Iris pigment epithelial cell (primary cell): ENCODE measurements at places on chromosomes 6 and 20.

DNA sequence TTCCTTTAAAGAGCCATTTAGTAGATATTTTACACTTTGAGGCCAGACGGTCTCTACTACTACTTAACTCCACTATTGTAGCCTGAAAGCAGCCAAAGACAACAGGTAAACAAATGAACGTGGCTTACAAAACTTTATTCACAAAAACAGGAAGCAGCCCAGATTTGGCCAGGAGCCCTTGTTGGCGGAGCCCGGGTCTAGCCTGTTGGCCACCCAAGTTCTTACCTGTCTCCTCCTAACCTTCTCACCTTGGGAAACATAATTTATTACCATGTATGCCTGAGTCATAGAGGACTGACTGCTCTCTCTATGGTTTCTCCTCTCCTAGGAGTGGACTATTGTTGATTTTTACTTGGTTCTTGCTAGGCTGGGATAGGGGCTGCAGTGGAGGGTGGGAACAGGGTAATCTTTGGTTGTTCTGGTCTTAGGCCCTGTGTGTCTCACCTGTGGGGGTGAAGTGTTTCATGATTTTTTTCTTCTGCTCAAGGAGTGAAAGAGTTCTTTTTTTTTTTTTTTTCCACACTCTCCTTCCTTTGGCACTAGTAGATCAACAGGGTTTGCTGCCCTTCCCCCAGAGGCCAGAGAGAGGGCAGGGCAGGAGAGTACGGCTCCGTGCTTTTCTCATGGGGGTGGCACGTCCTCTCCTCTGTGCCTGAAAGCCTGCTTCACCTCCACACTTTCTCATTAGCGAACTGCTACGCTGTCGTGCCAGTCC lies 90.0 kb downstream of the RPP40 start:
- no peak for DNase-seq

DNA sequence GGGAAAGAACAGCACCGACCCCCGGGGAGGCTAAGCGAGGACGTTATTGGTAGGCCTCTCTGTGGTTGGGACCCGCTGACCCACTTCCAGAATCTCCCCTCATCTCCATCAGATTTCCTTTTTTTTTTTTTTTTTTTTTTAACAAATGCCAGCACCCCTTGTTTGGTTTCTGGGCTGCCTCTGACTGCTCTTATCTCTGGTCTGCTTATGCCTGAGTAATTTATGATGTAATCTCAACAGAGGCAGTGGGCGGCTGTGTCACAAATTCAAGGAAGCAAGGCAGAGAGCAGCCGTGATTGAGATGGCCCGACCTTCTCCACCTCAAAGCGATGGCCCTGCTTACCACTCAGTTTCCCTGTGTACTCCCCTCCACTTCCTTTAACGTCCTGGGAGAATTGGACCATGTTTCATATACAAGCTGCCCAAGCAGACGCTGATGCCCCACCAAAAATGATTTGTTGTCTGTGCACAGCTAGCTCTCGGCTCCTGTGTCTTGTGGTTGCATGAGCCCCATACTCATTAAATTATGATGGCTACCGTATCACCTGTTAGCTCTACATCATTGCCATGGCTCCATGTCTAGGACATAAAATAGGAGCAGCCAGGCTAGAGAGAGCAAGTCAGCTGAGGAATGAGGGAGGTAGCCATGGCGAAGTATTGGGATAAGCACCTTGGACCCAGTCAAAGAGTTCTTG lies 98.1 kb downstream of the ZNF217 start:
- peak; percentile 5 for DNase-seq

- no peak for DNase-seq
Measured at GRCh38 chr6:145621776-145622175, 113.5 kb downstream of the EPM2A start.

DNA sequence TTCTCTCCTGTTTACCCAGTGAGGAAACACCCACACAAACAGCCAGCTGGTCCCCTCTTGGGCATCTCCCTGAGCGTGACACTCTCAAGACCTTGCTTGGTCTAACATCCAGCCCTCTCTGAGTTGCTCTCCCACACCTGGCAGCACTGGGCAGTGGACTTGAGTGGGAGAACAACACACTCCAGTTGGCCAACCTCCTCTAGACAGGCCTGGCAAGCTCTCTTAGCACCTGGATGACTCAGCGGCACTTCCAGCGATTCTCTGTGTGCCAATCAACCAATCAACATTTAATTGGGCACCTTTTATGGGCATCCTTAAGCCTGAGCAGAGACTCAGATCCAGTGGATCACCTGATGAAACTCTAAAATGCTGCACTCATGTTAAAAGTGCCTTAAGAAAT lies 76.6 kb upstream of the QKI start:
- DNase-seq: no peak

- peak; percentile 40 for DNase-seq
Measured at GRCh38 chr6:116060572-116061283, at the start of gene FRK. TSS of gene FRK (minus strand) at chr6:116060891. CDS start at chr6:116060311, 580 bp downstream.

DNA sequence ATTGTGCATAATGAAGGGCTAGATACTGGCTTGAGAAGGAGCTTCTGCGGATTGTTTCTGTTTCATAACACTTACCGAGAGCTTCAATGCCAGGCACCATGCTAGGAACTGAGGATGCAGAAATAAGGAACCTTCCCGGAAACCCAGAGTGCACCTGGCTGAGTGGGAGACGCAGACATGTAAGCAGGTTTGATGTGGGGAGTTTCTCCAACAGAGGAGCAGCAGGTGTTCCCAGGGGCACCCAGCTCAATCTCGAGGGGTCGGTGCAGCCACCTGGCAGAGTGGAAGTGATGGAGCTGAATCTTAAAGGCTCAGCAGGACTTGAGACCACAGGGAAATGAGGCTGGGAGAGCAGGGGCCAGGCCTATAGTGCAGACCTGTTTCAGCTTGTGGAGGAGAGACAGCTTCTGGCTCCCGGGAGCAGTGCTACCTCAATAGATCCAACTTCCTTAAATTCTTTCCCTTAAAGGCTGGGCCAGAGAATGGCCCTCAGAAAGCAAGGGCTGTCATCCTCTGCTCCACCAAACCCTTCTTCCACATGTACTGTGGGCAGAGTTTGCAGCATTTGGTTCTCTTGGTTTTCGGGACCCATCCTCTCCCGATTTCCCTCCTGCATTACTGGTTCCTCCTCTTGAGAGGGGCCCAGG lies 27.8 kb upstream of the SRC start:
- DNase-seq: no peak

- peak; percentile 25 for DNase-seq
Measured at GRCh38 chr20:6074145-6074561, 20.3 kb upstream of the LRRN4 start.

GRCh38 chr20:16005021-16005914 lies 568.0 kb downstream of the KIF16B start:
- no peak for DNase-seq

DNA sequence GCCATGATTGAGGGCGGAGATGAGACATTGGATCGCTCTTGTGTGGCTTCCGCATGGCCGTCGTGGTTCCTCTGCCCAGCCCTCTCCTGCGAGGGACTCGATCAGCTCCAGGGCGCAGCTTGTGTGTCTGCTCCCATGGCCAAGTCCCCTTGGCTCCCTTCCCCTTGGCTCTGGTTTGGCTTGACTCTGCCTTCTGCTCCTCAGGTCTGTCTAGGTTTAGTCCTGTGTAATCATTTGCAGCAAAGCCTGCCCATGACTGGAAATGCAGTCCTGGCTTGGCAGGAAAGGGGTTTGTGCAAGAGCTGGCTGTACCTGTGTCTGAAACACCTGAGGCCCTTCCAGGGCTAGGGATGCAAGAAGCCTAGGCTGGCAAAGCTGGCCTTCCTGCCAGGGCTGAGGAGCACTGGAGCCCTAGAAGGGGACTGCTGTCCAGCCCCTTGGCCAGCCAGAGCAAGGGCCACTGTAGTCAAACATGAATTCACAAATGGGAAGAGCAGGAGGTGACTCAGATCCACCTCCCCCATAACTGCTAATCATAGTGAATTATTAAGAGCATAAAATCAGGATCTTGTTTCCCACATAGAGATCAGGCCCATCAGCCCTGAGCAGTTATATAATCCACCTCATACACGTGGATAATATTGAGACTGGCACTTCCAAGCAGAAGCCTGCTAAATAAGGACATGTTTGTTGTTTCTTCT lies 196.8 kb downstream of the FARS2 start:
- no peak for DNase-seq

DNA sequence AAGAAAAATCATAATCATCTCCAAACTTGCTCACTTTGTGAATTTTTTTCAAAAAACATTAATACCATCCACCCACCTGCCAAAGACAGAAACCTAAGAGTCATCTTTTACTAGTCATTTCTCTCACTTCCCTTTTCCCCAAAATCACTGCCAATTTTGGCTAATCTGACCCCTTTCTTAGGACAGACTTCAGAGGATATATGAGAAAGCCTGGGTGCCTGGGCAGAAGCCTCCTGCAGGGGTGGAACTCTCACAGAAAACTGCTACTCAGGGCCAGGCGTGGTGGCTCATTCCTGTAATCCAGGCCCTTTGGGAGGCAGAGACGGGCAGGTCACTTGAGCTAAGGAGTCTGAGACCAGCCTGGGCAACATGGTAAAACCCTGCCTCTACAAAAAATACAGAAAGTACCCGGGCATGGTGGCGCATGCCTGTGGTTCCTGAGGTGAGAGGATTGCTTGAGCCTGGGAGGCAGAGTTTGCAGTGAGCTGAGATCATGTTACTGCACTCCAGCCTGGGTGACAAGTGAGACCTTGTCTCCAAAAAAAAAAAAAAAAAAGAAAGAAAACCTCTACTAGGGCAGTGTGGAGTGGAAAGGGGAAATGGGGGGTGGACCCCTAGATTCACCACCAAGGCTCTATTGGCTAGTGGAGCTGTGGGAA lies 3.8 kb downstream of the DEK start:
- DNase-seq: peak; percentile 49

- DNase-seq: no peak
Measured at GRCh38 chr6:89487864-89488263, 54.9 kb downstream of the ANKRD6 start.

GRCh38 chr6:26351544-26351953 lies 13.4 kb upstream of the BTN3A2 start:
- peak; percentile 100 for DNase-seq

DNA sequence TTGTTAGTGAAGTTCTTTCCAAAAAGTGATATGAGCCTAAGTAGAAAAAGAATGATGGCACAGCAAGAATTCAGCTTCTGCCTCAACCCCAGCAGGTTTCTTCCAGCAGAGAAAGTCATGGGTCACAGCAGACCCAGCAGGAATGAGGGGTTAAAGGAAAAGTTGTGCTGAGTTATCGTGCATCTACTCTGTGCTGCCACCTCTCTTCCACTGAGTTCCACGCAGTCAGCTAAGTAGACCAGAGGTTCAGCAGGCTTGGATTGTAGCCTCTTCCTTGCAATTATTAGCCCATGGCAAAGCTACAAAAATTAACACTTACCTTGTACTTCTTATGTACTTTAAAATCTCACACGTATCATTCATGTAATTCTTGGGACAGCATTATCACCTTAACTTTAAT lies 510.8 kb downstream of the PTPRT start:
- no peak for DNase-seq

DNA sequence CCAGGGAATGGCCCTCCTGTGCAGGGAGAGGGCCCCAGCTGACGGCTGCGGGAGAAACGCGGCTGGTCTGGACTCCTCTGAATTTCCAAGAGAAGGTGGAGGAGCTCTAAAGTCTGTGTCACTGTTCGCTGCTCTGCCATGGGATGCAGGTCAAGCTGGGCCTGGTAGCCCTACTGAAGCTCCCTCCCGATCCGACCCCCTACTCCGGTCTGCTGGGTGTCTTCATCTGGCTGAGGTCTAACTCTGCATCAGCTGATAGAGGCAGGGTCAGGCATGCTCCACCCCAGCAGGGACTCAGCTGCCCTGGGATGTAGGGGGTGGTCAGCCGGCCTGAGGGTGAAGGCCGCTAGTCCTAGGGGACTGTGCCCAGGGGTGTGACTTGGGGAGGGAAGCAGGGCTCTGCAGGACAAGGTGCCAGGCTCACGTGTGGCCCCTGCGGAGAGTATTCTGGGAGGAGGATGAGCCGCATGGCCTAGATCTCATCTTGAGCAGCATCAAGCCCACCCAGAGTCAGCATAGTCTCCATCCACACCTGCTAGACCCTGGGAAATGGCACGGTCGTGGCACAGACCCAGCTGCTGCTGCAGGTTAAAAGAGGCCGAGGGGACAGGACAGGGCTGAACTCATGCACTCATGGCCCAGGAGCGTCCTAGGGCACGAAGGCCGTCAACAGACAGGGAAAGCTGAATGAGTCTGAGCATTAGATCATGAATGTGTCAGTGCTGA lies 1.4 kb downstream of the CST3 start:
- no peak for DNase-seq

DNA sequence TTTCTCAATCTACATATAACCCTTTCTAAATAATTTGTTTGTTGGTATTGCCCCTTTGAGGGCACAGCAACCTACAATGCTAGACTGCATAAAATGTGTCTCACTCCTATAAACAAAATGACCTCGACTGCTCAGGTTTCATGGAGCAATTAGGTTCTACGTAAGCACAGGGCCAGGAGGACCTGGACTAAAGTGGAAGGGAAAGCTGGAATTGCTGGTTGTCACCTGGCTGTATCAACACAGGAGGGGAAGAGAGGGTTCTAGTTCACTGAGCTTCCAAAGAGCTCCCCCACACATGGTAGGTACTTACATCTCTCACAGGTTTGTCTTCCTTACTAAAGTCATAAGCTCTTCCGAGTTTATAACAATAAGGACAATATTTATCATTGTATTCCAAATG lies 51.0 kb downstream of the NCOA6 start:
- no peak for DNase-seq

GRCh38 chr6:42979523-42980177 lies 669 bp upstream of the PEX6 start:
- no peak for DNase-seq

DNA sequence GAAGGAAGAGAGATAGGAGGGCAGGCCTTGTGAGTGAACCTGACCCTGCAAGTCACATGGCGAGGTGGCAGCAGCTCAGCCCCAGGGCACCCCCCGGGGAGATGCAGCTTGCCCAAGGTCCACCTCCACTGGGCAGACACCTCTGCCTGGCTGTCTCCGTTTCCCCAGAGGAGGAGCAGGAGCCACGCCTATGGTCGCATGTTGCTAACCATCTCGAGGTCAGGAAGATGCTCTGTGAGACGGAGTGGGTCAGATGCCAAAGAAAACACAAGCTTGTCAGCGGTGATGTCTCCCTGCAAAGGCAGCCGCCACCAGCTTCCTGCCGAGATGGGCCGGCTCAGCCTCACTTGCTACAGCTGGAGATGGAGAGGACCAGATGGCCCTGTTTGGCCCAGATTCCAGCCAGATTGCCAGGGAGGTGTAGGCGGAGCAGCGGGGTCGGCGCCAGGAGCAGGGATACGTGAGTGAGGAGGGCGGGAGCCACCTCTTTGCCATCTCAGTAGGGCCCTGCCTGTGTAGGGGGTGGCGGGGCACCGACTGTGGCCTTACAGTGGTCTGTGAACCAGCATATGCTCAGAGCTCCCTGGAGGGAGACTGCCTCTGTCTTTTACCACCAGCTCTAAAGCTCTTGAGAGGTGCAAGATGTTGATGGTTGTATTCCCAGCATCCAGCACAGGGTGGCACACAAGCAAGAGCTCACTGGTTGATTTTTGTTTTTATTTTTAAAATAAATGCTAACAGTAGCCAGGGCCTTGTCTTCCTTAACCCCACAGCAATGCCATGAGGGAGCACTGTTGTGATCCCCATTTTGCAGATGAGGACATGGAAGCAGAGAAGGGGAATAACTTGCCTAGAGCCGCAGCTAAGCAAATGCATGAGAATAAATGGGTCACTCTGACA lies 42.9 kb upstream of the FAM83D start:
- DNase-seq: peak; percentile 9
